Muscle of arm (tissue), 14 donors: ENCODE measurements at places on chromosomes 4 and X. TPM values are rescaled to one million over a fixed set of nuclear protein-coding genes. Genes with fewer than 3 reads are reported as not detected.

The PLP2 gene
- 197 TPM for polyA plus RNA-seq

GRCh38 chr4:143025081-143025704 is 159.5 kb upstream of the USP38 start:
- DNase-seq: no peak

DNA sequence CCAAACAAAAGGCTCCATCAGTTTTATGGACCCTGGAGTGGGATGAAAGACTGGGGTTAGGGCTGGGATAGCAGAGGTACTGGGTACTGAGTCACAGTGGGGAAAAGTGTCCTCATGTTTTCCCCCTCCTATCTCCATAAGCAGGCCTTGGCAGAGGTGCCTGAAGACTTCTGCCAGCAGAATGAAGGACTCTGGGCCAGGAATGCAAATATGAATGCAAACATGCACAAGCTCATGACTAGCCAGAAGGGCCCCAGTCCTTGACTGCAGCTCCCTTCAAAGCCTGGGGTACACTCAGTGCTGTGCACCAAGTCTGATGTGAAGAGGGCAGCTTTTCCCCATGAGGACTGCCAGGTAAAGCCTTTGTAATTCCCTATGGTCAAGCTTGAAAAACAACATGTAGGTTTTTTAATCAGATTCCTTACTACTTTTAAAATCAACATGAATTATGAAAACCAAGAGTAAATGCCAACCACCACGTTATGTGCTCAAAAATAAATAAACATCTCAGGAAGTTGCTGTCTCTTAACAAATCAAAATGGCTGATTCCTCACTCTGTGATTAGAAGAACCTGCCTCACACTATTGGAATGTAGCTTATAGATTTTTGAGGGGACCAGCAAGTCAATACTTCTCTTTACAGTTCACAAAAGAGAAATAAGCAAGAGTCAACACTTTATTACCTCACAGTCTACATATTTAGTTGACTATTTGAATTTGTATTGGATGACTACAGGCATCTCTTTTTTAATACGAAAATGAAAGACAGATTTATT is 1512.0 kb downstream of the ARAP2 start:
- DNase-seq: no peak

The TMEM150C gene
- 5.4 TPM for polyA plus RNA-seq

DNA sequence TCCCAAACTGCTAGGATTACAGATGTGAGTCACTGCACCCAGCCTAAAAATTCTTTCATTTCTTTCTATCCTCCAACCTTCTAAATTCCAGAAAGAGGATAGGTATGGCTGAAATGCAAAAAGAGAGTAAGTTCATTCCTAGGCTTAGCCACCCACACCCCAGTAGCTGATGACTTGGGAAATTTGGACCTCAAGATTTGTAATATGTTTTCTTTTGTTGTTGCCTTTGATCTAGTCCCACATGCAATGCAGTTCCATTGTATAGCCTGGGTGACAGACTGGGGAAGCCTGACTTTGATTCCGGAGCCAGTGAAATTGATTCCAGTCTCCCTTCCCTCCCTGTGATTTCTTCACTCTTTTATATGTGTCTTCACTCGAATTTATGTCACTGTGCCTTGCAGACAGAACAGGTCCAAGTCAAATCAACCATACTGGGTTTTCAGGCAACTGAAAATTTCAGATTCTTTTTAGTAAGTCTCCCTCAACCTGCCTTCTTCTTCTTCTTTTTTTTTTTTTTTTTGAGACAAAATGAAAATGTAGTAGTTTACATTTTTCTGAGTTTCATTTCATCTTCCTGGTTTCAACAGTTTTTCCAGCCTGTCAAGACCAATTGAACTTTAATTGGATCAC is 176.2 kb upstream of the RBPJ start:
- DNase-seq: no peak

The PAGE2 gene
- 0.41 TPM for polyA plus RNA-seq

- no peak for DNase-seq
Observed at GRCh38 chrX:104745152-104745551, 179.2 kb downstream of the IL1RAPL2 start.

GRCh38 chr4:2938906-2939305 is 24.3 kb downstream of the NOP14 start:
- DNase-seq: no peak

The POU4F2 gene
- not detected for polyA plus RNA-seq

DNA sequence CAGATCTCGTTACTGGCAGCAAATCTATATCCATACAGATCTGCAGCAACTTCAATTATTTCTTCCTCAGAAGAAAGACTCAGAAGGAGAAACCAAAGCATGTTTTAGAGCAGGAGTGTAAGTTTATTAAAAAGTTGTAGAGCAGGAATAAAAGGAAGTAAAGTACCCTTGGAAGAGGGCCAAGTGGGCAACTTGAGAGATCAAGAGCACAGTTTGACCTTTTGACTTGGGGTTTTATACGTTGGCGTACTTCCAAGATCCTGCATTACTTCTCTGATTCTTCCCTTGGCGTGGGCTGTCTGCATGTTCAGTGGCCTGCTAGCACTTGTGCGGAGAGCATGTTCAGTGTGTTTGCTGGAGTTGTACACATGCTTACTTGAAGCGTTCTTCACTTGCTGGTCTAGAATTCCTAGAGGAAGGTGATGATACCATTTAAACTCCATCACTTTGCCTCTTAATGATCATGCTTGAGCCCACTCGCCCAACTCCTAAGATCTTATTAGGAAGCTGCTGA is 1114.7 kb upstream of the PABPC4L start:
- DNase-seq: no peak

The PPP2R2C gene
- polyA plus RNA-seq: not detected

DNA sequence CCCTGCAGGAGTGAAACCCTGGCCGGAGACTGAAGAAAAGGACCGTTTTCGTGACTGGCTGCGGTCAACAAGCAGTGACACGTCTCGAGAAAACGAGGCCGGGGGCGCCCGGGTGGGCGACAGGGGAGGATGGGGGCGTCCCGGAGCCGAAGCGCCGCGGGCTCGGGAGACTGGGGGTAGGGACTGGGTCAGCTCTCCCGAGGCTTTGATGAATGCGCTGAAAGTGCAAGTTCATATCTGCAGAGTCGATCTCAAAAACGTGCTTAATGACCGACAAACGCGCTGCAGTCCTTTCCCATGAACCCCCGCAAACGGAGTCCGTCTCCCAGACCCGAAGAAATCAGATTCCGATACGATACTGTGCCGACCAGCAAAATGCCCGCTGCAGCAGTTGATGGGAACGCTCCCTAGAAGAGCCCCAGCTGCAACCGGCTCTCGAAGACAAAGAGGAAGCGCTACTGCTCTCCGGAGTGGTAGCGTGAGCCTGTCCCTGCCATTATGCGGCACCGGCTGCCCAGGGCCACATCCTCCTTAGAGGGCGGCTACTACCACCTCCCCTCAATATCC is 806 bp upstream of the CD99L2 start:
- DNase-seq: peak; percentile 24

DNA sequence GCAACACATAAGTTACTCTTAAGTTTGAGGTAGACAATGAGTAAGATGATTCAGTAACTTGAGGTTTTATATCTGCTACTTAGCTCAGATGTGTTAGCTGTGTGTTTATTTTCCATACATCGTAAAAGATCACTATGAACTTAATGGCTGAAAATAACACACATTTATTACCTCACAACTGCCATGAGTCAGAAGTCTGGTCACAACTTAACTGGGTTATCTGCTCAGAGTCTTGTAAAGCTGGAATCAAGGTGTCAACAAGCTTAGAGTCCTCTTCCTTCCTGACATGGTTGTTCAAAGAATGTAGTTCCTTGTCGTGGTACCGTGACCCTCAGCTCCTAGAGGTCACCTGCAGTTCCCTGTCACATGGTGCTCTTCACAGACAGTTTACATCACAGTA is 204.9 kb upstream of the MAGEB2 start:
- DNase-seq: no peak

The RXFP1 gene
- polyA plus RNA-seq: 0.08 TPM

The TRMT44 gene
- polyA plus RNA-seq: 9.8 TPM

DNA sequence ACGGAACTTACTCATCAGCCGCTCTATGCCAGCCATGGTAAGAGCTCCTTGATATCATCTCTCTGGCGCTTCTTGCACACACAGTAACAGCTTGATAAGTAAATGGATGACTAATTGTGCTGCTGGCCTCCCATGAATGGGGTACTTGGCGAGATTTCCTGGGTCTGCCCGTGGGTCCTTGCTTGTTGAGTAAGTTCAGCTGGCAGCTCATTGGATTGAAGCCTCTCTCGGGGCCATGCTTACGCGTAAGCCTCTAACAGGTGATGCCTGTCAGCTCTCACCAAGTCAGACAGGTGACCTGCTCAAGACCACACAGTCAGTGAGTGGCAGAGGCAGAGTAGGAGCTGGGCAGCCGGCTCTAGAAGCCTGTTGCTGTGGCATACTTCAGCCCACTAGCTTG is 7.7 kb downstream of the NSG1 start:
- no peak for DNase-seq

GRCh38 chr4:30837131-30837539 is 117.0 kb downstream of the PCDH7 start:
- DNase-seq: no peak

The TDO2 gene
- polyA plus RNA-seq: 0.25 TPM

The GEMIN8 gene
- not detected for polyA plus RNA-seq

The TCEAL6 gene
- not detected for polyA plus RNA-seq

GRCh38 chr4:22385611-22386011 is 130.3 kb downstream of the ADGRA3 start:
- no peak for DNase-seq

The GAGE1 gene
- not detected for polyA plus RNA-seq

The MCF2 gene
- not detected for polyA plus RNA-seq

The FRG2 gene
- polyA plus RNA-seq: not detected

- no peak for DNase-seq
Observed at GRCh38 chrX:133953078-133953477, 32.3 kb downstream of the GPC3 start.

The BST1 gene
- 13.2 TPM for polyA plus RNA-seq

GRCh38 chr4:145535202-145535601 is 53.5 kb downstream of the SMAD1 start:
- no peak for DNase-seq

The CDX4 gene
- polyA plus RNA-seq: not detected

DNA sequence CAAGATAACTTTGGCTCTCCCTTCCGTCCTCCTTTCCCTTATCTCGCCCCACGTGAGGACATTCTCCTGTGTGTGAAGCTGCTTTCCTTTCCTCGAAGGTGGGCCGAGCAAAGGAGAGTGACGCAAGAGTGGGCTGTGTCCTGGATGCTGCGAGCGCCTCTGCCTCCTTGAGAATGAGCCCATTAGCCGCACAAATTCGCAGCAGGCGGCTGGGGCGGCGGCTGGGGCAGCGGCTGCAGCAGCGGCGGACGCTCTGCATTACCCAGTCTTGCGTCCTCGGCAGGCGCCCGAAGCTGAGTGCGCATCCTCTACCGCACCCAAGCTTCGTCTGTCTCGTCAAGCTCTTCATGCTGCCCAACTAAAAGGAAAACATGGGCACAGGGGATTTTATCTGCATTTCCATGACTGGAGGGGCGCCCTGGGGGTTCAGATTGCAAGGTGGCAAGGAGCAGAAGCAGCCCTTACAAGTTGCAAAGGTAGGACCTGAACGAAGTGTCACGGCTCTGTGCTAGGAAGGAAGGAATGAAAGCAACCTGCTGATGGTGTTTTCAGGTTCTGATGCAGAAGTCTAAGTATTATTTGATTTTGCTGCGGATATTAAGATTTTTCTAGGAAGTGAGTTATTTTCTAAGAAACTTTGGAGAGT is at the start of gene SYNPO2:
SYNPO2 (plus strand) TSS at position 189 of the 646 bp plus-strand sequence; CDS start at position 372, 183 bp downstream.
- DNase-seq: peak; percentile 69

- no peak for DNase-seq
Observed at GRCh38 chr4:6918338-6918737, 8.7 kb downstream of the TBC1D14 start.

GRCh38 chrX:63349307-63349706 is 1.8 kb downstream of the SPIN4 start:
- no peak for DNase-seq

GRCh38 chrX:139078342-139078741 is 366.8 kb upstream of the FGF13 start:
- DNase-seq: no peak

The RBM46 gene
- polyA plus RNA-seq: 0.15 TPM

The SLC6A14 gene
- polyA plus RNA-seq: not detected

DNA sequence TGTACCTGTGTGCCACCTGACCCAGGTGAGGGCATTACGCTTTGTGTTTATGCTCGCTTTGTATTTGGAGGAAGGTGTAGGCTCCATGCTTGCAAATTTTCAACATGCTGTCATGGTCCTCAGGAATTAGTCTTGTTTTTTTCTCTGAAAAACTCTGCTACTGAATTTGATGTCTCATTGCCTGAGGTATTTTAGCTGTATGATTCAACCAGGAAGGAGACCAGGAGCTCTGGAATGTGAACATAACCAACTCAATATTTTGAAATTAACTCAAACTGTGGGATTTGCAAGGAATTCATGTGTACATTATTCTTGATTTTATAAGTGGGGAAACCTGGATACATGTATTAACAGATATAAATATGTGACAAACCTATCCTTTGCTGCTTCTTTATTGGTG is 134.1 kb downstream of the SLC4A4 start:
- DNase-seq: no peak

The SH2D1A gene
- polyA plus RNA-seq: 3.8 TPM

DNA sequence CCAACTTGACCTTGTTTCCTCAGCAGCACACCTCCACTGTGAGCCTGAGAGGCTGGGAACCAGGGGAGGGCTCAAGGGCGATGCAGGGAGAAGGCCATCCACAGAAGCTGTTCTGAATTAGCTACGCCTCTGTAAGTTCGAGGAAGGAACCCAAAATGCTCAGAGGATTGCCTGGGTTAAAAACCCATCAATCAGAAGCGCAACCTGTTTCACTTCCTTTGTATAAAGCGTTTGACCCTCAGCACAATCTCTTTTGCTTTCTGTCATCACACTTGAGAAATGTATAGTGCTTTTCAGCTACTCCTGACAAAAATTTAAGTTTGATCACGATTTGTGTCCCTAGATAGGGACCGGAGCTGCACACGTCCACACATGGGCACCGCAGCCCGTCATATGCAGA is 48.0 kb upstream of the MAP3K15 start:
- no peak for DNase-seq

DNA sequence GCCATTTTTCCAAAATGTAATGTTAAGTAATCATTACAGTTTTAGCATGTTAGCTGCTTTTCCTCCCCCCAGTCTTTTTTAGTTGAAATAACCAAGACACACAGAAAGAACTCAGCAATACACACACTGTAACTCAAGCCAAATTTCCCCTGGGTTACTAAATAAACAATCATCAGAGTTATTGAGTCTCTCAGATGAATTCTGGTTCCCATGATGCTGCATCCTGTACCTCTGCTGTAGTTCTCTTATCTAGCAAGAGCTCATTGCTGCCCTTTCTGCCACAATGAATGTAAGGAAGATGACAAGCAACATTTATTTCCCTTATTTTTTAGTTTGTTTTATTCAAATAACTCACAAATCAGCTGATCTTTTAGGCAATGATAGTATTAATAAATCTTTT is 185.1 kb downstream of the ARHGAP6 start:
- no peak for DNase-seq

- DNase-seq: peak; percentile 58
Observed at GRCh38 chr4:154329268-154329868, 162.2 kb downstream of the DCHS2 start.
